ENCODE measurements at places on chromosomes 11 and 22. TPM values are rescaled to one million over a fixed set of nuclear protein-coding genes. Genes with fewer than 3 reads are reported as not detected.

The OR5J2 gene
- not detected for polyA plus RNA-seq

DNA sequence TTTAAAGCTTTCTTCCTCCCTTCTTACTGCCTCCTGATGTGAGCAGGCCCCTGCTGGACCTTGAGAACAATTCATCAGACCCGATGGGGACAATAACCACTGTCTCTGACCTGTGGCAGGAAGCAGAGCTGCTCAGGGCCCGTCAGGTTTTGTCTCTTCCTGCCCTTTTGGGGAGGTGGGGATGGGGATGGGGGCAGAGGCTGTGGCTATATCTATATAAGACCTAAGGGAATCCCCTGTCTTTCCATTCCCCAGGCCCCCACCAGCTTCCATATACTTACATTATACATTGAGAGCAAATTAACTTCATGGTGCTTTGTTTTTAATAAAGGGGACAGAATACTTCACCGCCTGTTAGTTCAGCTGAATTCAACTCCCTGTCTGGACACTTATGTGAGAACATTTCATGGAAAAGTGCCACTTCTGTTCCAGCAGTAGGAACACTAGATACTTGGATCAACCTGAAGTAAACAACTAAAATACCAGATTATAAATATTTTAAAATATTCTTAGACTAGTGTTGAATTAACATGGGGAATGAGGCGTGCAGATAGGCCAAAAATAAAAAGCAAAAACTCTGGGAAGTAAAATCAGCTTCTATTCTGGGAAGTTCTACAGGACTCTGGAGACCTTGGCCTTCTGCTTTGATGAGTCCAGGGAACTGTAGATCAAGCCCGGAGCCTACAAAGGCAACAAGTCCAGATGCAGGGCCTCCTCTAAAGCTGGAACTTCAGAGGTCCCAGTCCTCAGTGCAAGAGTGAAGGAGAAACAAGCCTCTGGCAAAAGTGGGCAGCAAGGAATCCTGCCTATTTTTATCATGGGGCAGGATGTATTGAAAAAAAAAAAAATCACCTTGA lies 11.1 kb downstream of the ZP1 start:
- no peaks in the 10 kb centered on the region for H3K4me1 ChIP-seq
- H3K4me3 ChIP-seq: no peak overlapping the region
- no peaks in the 10 kb centered on the region for H3K36me3 ChIP-seq

GRCh38 chr11:117814204-117814765 lies 10.3 kb downstream of the FXYD2 start:
- DNase-seq: no peak
- no peak overlapping the region for H3K27ac ChIP-seq

- no peak overlapping the region for H3K27ac ChIP-seq
- H3K4me1 ChIP-seq: no peaks in the 10 kb centered on the region
- no peak for DNase-seq
- no peaks in the 10 kb centered on the region for H3K36me3 ChIP-seq
- H3K27me3 ChIP-seq: no peaks in the 10 kb centered on the region
Measured at GRCh38 chr11:35909511-35910265, 34.2 kb upstream of the LDLRAD3 start.

GRCh38 chr22:39080052-39080762 lies 3.1 kb downstream of the APOBEC3G start:
- H3K36me3 ChIP-seq: no peaks in the 10 kb centered on the region
- no peak for DNase-seq
- no peaks in the 10 kb centered on the region for H3K4me1 ChIP-seq

The C11orf42 gene
- polyA plus RNA-seq: not detected

DNA sequence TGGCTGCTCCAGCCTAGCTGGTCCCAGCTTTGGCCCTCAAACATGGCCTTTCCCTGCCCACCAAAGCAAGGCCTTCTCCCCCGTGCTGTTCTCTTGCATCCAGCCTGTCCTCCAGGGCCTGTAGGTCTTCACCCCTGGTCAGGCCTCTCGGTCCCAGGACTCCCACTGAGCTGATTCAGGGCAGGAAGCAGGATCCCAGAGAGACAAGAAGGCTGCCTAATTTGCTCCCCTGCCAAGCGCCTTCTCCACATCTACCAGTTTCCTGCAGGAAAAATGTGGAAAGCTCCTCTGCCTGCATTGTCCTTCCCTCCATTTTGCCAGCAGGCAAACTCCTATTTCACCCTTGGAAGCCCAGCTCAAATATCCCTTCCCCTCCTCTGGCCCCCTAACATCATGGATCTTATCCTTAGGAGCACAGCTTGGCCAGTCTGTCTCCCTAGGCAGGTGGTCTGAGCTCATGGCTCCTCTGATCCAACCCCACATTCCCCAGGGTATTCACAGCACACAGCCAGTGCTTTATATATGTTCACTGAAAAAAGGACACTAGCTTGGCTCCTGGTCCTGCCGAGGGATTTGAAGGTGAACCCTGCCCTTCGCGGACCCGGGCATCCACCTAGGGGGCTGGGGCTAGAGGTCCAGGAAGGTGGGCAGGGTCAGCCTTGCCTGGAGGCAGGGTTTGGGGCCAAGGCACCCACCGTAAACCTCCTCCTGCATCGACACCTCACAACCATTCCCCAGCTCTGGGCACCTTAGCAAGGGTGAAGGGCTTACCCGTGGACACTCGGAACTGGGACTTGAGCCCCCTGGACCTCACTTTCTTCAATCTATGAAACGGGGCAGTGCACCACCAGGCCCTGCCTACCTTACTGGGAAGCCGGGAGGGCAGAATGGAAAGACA lies 968 bp downstream of the RHBDD3 start:
- H3K4me3 ChIP-seq: peak overlapping the region; percentile 97
- peaks cover 30% of the 10 kb centered on the region for H3K36me3 ChIP-seq
- peaks cover 37% of the 10 kb centered on the region for H3K4me1 ChIP-seq
- peak; percentile 49 for DNase-seq

DNA sequence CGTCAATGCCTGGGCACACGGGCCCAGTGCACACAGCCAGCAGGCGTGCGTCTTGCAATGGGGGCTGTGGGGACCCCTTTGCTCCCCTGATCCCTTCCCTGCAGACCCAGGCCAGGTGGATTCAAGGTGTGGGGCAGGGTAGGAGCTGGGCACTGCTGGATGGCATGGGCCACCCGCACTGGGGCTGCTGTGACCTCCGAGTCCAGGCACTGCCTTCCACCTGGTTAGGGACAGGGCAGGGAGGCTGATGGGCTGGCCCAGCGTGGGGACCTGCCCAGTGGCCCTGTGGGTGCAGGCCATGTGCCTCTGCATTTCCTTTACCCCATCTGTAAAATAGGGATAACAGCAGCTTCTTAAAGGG lies 22.9 kb downstream of the KCNQ1 start:
- no peak for DNase-seq
- no peaks in the 10 kb centered on the region for H3K4me1 ChIP-seq
- no peaks in the 10 kb centered on the region for H3K27me3 ChIP-seq
- no peak overlapping the region for H3K27ac ChIP-seq

The OPCML gene
- not detected for polyA plus RNA-seq

- DNase-seq: no peak
- H3K4me3 ChIP-seq: no peak overlapping the region
- peaks cover 2% of the 10 kb centered on the region for H3K4me1 ChIP-seq
- H3K27ac ChIP-seq: no peak overlapping the region
Measured at GRCh38 chr22:26849575-26849974, 192.2 kb downstream of the MIAT start.

- H3K27ac ChIP-seq: no peak overlapping the region
- no peaks in the 10 kb centered on the region for H3K36me3 ChIP-seq
- no peak overlapping the region for H3K4me3 ChIP-seq
- no peak for DNase-seq
- H3K4me1 ChIP-seq: no peaks in the 10 kb centered on the region
- H3K27me3 ChIP-seq: peaks cover 24% of the 10 kb centered on the region
Measured at GRCh38 chr22:17436382-17436980, 67.2 kb downstream of the CECR2 start.

DNA sequence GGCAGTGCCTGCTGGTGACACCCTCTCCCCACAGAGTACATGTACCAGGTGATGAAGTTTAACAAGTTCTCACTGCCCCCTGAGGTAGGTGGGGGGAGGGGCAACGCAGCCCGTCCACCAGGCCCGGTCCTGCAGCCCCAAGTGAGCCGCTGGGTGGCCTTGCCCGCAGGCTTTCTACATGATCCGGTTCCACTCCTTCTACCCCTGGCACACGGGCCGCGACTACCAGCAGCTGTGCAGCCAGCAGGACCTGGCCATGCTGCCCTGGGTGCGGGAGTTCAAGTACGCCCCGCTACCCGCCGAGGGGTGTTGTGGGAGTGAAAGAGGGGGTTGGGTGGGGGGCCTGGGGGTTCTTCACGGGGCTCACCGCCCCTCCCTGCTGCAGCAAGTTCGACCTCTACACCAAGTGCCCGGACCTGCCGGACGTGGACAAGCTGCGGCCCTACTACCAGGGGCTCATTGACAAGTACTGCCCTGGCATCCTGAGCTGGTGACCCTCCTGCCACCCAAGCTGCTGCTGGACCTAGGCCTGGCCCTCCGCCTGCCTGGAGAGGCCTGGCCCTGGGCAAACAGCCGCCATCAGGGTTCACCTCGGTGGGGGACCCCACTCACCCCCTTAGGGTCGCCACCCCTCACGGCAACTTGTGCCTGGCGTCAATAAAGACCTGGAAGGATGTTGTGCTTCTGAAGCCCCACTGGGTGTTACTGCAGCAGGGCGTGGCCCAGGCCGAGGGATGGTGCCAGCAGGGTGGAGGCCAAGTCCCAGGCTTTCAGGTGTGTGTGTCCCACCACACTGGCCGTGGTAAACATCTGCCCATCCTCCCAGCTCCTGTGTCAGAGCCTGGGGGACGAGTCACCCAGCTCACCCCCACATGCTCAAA lies 2.9 kb downstream of the MIOX start:
- no peak for DNase-seq
- no peak overlapping the region for H3K4me3 ChIP-seq
- H3K27me3 ChIP-seq: no peaks in the 10 kb centered on the region
- H3K27ac ChIP-seq: no peak overlapping the region
- H3K4me1 ChIP-seq: no peaks in the 10 kb centered on the region

- no peak for DNase-seq
- no peak overlapping the region for H3K27ac ChIP-seq
- H3K4me1 ChIP-seq: peaks cover 31% of the 10 kb centered on the region
- H3K27me3 ChIP-seq: no peaks in the 10 kb centered on the region
- peaks cover 9% of the 10 kb centered on the region for H3K36me3 ChIP-seq
Measured at GRCh38 chr11:925158-925495, 543 bp upstream of the AP2A2 start.

The POU2AF3 gene
- 0.07 TPM for polyA plus RNA-seq

The GGTLC3 gene
- polyA plus RNA-seq: not detected

DNA sequence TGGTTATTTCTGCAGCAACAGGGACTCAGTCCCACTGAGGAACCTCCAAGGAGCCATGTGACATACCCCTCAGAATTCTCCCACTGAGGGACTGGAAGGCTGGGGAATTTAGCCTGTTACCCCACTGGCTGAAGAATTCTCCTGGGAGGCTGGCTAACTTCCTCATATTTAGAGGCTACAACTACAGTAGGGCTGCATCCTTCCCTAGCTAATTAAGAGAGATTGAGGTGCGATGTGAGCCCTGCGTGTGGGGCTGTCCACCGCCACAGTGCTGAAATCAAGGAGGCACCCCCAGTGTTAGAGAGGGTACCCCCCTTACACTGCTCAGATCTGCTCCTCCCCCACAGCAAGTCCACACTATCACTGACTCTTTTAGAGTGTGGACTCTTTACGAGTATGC lies 21.1 kb downstream of the EIF3F start:
- H3K4me3 ChIP-seq: no peak overlapping the region
- no peak overlapping the region for H3K27ac ChIP-seq
- DNase-seq: no peak
- no peaks in the 10 kb centered on the region for H3K27me3 ChIP-seq
- H3K4me1 ChIP-seq: peaks cover 8% of the 10 kb centered on the region

DNA sequence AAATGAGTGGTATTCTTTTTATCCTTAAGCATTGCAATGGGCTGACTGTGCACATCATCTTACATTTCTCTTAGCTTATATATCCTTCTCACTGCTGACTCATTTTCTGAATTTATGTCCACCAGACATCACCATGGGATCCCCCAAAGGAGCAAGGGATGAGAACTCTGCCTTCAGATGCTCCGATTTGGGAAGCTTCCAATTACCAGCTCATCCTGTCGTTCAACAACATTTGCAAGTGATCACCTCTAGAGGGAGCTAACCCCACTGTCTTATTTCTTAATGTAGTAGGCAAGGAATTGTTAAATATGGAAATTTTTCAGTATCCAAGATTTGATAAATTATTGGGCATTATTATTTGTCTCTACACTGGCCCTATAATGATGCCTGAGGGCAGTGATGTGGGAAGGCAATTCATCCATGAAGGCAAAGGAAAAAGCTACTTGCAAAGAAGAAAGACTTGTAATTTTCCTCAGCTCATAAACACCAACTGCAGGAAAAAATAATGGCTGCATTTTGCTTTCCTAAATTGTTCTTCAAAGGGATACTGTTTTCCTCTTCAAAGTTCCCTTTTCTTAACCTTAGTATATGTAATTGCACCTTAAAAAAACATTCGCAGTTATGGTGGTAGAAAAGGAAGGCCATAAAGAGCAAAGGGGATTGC lies 102.4 kb upstream of the FSHB start:
- no peaks in the 10 kb centered on the region for H3K4me1 ChIP-seq
- no peak overlapping the region for H3K4me3 ChIP-seq
- peak; percentile 20 for DNase-seq
- H3K36me3 ChIP-seq: no peaks in the 10 kb centered on the region

DNA sequence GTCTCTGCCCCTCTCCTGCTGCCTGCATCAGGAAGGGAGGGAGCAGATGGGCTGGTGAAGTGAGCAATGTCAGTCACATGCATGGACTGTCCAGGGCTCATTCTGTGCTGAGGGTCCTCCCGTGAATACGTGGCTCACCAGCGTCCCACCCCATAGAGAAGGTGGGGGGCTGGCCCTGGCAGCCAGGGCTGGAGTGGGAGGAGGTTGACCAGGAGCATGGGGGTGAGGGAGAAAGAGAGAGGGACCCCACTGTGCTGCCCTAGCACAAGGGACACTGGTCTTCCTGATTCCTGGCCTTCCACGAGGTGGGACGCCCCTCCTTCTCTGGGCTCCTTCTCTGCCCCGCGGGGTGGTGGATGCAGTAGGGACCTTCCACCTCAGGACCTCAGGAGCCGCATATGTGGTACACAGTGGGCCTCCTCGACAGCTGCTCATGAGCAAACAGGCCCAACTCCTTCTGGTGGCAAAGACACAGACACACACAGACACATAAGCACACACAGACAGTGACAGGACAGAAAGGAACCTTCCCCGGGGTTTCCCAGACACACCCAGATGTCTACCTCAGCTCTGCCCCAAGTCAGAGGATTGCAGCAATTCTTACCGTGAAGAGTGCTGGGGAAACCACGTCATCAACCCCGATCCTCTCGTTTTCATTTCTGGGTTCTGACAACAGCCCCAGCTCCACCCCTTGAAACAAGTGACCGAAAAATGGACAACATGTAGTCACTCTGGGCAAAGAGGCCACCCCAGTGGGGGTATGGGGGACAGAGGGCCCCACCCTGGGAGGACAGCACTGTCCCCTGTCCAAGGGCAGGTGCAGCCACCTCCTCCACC lies 3.6 kb upstream of the APOBEC3A start:
- H3K4me3 ChIP-seq: no peak overlapping the region
- no peak overlapping the region for H3K27ac ChIP-seq
- no peak for DNase-seq

The CARD10 gene
- polyA plus RNA-seq: 14.5 TPM

GRCh38 chr11:75547617-75548058 lies 14.4 kb upstream of the SERPINH1 start:
- DNase-seq: peak; percentile 88
- no peaks in the 10 kb centered on the region for H3K36me3 ChIP-seq
- H3K27ac ChIP-seq: no peak overlapping the region
- H3K27me3 ChIP-seq: no peaks in the 10 kb centered on the region

Data from SK-N-SH (cell line).